ENCODE measurements at places on chromosomes 3 and 15. TPM values are rescaled to one million over a fixed set of nuclear protein-coding genes. Genes with fewer than 3 reads are reported as not detected.

SQOR gene
- total RNA-seq = 50.1 TPM

ABHD10 gene
- 40.6 TPM for total RNA-seq

RHCG gene
- 0.07 TPM for total RNA-seq

SERPINI2 gene
- not detected for total RNA-seq

ANKRD34C gene
- not detected for total RNA-seq

MYRIP gene
- 0.85 TPM for total RNA-seq

ABHD5 gene
- 26.3 TPM for total RNA-seq

GPR27 gene
- 0.26 TPM for total RNA-seq

CP gene
- total RNA-seq = 42.1 TPM

NANOGP8 gene
- total RNA-seq = not detected

SCG3 gene
- total RNA-seq = not detected

FOXB1 gene
- not detected for total RNA-seq

GHSR gene
- not detected for total RNA-seq

LRRC2 gene
- total RNA-seq = 1.5 TPM

TMEM207 gene
- total RNA-seq = not detected

TUSC7 gene
- not detected for total RNA-seq
